ENCODE measurements at places on chromosomes 6 and 20. TPM values are rescaled to one million over a fixed set of nuclear protein-coding genes. Genes with fewer than 3 reads are reported as not detected.
A peak's percentile ranks its signal among the peaks of the same experiment; 100 is the strongest.

The PHACTR1 gene
- 11.2 TPM for polyA plus RNA-seq

DNA sequence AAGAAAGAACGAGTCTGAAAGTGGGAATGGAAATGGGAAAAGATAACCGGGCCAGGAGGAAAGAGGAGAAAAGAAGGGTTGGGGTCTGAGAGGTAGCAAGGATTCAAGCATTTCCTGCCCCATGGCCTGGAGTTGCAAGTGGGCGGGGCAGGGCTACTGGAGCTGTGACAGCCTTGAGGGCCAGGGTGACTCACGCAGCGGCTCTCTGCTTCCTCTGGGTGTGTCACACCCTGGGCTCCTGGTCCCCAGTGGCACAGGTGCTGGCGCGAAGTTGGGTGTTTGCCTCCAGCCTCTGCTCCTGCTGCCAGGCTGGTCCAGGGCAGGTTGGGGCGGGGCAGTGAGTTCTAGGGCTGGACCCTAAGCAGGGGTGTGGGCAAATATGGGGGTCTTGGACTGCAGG, 3.3 kb upstream of the ULBP3 start:
- H3K27ac ChIP-seq: no peak overlapping the region
- H3K4me3 ChIP-seq: no peak overlapping the region
- DNase-seq: peak; percentile 14
- H3K27me3 ChIP-seq: peaks cover 3% of the 10 kb centered on the region
- no peaks in the 10 kb centered on the region for H3K4me1 ChIP-seq
- no peaks in the 10 kb centered on the region for H3K36me3 ChIP-seq

DNA sequence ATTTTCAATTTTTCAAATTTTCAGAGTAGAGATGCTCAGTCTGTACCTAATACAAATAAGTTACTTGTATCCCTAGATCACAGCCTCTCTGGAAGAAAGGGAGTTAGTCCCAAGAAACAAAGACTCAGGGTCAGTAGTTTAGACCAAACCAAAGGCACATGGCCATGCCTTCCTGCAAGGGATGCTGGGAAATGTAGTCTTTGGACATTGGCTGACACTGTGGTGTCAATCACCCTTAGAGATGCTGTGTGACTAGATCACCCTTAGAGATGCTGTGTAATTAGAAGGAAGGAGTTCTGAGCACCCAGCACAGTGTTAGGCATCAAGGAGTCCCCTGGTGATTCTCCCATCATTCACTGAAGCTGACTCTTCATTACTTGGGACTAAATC, 202.1 kb downstream of the NFATC2 start:
- no peaks in the 10 kb centered on the region for H3K27me3 ChIP-seq
- H3K4me3 ChIP-seq: no peak overlapping the region
- no peak for DNase-seq

- no peaks in the 10 kb centered on the region for H3K27me3 ChIP-seq
- no peaks in the 10 kb centered on the region for H3K36me3 ChIP-seq
- H3K27ac ChIP-seq: no peak overlapping the region
- no peak overlapping the region for H3K4me3 ChIP-seq
Observed at GRCh38 chr6:145587334-145587733, 148.0 kb downstream of the EPM2A start.

DNA sequence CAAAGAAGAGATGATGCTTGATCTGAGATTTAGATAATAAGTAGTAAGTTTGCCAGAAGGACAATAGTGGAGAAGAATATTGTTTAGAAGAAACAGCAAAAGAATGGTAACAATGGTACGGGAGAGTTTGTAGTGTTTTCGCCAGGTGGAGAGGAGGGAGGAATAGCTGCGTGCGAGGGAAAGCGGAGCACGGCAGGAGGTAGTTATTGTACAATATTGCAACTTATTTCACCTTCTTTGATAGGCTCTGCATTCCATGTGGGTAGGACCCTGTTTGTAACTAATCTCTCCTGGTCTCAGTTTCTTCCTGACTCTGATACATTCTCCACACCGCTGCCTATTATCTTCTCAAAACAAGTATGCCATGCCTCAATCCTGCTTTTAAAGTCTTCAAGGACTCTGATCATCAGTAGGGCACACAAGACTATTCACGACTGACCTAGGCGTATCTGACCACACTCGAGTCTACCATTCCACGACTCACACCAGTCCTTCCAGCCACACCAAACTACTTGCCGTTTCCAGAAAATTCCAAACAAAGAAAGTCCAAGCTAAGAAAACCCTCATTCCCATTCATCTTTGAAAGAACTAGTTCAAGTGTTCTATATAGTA, 1.1 kb downstream of the PPIL4 start:
- H3K27ac ChIP-seq: peak overlapping the region; percentile 99
- no peak for DNase-seq
- peak overlapping the region; percentile 96 for H3K4me3 ChIP-seq

The FRK gene
- 1.0 TPM for polyA plus RNA-seq

GRCh38 chr20:56163806-56164205, 84.7 kb upstream of the MC3R start:
- no peak overlapping the region for H3K4me3 ChIP-seq
- no peak for DNase-seq
- H3K4me1 ChIP-seq: no peaks in the 10 kb centered on the region
- H3K27ac ChIP-seq: no peak overlapping the region
- H3K27me3 ChIP-seq: no peaks in the 10 kb centered on the region

- no peaks in the 10 kb centered on the region for H3K27me3 ChIP-seq
- no peak for DNase-seq
- peaks cover 4% of the 10 kb centered on the region for H3K4me1 ChIP-seq
- H3K36me3 ChIP-seq: no peaks in the 10 kb centered on the region
Observed at GRCh38 chr20:37464611-37465010, 56.4 kb upstream of the NNAT start.

DNA sequence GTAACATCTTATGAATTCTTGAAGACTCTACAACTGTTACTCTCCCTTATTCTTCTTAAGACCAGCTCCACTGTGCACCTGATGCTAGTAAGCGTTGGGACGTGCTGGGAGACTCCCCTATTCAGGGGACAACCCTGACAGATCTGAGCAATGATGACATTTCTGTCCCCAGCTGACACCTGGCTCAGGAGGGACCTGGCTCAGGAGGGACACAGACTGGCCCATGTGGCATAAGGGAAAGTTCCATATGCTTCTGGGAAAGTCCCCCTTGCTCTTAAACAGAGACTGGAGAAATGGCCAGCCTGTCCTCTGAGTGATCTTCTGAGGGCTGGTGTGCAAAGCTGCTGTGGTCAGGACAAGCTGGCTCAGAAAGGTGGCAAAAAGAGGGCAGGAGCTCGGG, 10.0 kb upstream of the CD93 start:
- no peaks in the 10 kb centered on the region for H3K27me3 ChIP-seq
- no peak for DNase-seq
- H3K27ac ChIP-seq: no peak overlapping the region
- peaks cover 16% of the 10 kb centered on the region for H3K4me1 ChIP-seq
- no peaks in the 10 kb centered on the region for H3K36me3 ChIP-seq

- no peaks in the 10 kb centered on the region for H3K27me3 ChIP-seq
- H3K27ac ChIP-seq: no peak overlapping the region
- H3K4me3 ChIP-seq: no peak overlapping the region
- DNase-seq: peak; percentile 92
Observed at GRCh38 chr20:39874049-39874893, 814.8 kb downstream of the MAFB start.

- peaks cover 12% of the 10 kb centered on the region for H3K4me1 ChIP-seq
- no peak for DNase-seq
- H3K27ac ChIP-seq: peak overlapping the region; percentile 11
- H3K27me3 ChIP-seq: no peaks in the 10 kb centered on the region
- no peak overlapping the region for H3K4me3 ChIP-seq
Observed at GRCh38 chr20:44097521-44098255, 89.3 kb downstream of the JPH2 start.

The TGM3 gene
- 0.37 TPM for polyA plus RNA-seq

The BTNL2 gene
- not detected for polyA plus RNA-seq

DNA sequence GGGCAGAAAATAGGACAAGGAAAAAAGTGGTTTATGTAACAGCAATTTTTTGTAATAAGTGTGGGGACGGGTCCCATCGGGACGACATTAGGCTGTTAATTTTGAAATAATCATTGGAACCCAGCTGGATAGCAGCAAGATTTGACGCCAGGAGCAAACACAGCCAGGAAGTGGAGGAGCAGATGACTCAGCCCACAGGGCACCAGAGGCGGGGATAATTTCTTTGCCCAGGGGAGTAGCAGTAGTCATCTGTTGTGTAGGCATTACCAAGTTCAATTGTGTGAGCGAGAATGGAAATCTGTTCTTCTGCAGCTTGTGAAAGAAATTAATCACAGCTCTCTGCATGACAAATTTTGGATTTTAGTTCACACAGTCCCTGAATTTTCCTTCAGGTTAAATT, 22.6 kb upstream of the RIN2 start:
- DNase-seq: peak; percentile 88
- H3K4me1 ChIP-seq: peaks cover 38% of the 10 kb centered on the region
- no peaks in the 10 kb centered on the region for H3K36me3 ChIP-seq
- no peaks in the 10 kb centered on the region for H3K27me3 ChIP-seq
- no peak overlapping the region for H3K4me3 ChIP-seq

The PSMA7 gene
- polyA plus RNA-seq: 505 TPM

DNA sequence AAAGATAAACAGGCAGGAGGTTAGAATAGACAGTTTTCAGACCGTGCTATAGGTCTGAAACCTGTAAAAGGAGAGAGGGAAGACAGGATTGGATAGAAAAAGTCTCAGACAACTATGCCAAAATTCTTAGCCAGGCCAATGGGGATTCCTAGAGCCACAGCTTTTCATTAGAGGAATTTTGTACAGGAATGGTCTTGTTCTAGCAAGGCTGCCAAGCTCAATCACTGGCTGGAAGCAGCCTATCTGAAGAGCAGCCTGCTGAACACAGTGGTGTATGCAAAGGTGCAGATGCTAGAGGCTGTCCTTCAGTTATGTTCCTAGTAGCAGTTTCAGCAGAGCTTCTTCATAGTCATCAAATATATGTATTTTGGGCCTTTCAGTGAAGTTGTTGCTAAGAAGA, 313.1 kb downstream of the GRIK2 start:
- no peaks in the 10 kb centered on the region for H3K27me3 ChIP-seq
- H3K4me3 ChIP-seq: no peak overlapping the region
- no peaks in the 10 kb centered on the region for H3K36me3 ChIP-seq
- H3K4me1 ChIP-seq: no peaks in the 10 kb centered on the region
- H3K27ac ChIP-seq: no peak overlapping the region
- no peak for DNase-seq

- no peaks in the 10 kb centered on the region for H3K36me3 ChIP-seq
- peaks cover 13% of the 10 kb centered on the region for H3K4me1 ChIP-seq
- H3K27me3 ChIP-seq: peaks cover 6% of the 10 kb centered on the region
- no peak overlapping the region for H3K4me3 ChIP-seq
- no peak for DNase-seq
Observed at GRCh38 chr6:33215271-33216116, 7.2 kb downstream of the RING1 start.

The PGC gene
- not detected for polyA plus RNA-seq

Measured in cardiac muscle cell (in vitro differentiated cells and primary cell).